IMR-90 (cell line): ENCODE measurements at places on chromosomes 2 and 18. TPM values are rescaled to one million over a fixed set of nuclear protein-coding genes. Genes with fewer than 3 reads are reported as not detected.

The SLC4A3 gene
- 0.90 and 1.1 TPM in 2 replicates for total RNA-seq

The MROH2A gene
- not detected in 2 replicates for total RNA-seq

The GPC1 gene
- 16.0 and 18.6 TPM in 2 replicates for total RNA-seq

The PRKAG3 gene
- not detected in 2 replicates for total RNA-seq

The ARL6IP6 gene
- total RNA-seq, result 4.1 and 11.7 TPM in 2 replicates

DNA sequence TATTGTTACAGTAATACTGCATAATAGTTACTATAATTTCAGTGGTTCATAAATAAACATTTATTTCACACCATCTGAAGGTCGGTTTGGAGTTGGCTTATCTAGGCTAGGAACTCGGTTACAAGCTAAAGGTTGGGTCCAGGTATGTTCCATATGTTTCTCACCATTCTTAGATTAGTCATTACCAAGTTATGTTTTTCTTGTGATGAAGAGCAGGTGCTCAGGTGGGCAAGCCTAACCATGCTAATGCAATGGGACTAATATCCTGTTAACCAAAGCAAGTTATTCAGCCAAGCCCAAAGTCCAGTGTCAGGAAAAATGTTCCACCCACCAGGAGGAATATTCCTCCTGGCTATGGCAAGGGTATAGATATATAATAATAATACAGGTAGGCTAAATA lies 93.2 kb downstream of the CPO start:
- no peaks in the 10 kb centered on the region for H3K4me1 ChIP-seq
- DNase-seq, result no peak
- no peaks in the 10 kb centered on the region for H3K36me3 ChIP-seq
- no peaks in the 10 kb centered on the region for H3K27me3 ChIP-seq

DNA sequence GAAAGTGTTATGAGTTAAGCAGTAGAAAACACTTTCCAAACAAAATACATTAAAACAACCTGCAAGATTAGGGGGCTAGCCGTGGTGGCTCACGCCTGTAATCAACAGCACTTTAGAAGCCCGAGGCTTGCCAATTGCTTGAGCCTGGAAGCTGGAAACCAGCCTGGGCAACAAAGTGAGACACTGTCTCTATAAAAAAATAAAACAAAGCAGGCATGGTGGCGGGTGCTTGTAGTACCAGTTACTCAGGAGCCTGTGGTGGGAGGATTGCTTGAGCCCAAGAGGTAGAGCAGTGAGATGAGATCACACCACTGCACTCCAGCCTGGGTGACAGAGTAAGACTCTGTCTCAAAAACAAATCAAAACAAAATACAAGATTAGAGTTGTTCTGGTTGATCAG lies 208.3 kb downstream of the ERBB4 start:
- no peak for DNase-seq
- H3K27ac ChIP-seq, result no peak overlapping the region
- H3K27me3 ChIP-seq, result no peaks in the 10 kb centered on the region
- H3K4me1 ChIP-seq, result no peaks in the 10 kb centered on the region
- no peaks in the 10 kb centered on the region for H3K36me3 ChIP-seq
- no peak overlapping the region for H3K4me3 ChIP-seq

DNA sequence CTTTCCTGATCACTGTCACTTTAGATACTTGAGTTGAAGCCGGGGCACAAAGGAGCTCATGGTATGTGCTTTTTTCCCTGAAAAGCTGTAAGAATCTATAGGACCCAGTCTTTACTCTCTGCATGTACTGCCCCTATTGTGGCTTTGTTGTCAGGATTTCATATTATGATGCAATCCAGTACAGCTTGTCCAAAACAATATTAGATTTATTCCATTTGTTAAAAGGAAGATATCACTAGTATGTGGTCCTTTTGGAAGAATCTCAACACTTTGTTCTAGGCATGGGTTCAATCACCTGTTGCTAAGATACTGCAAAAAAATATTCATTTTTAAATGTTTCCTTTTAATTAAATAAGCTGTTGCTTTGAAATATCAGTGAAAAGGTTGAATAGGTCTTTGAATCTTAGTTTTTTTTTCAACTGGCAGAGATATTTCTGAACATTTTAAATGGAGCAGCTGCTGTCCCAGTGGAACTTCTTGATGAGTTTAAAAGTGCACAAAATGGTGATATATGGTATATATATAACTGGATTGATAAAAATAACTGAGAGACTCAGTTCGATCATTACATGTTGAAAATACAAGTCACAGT lies 256.6 kb upstream of the NT5C1B start:
- no peak overlapping the region for H3K27ac ChIP-seq
- H3K4me3 ChIP-seq, result no peak overlapping the region
- DNase-seq, result no peak
- H3K4me1 ChIP-seq, result no peaks in the 10 kb centered on the region
- H3K27me3 ChIP-seq, result peaks cover 2% of the 10 kb centered on the region; the same call in 1 of the 2 replicates
- H3K36me3 ChIP-seq, result no peaks in the 10 kb centered on the region

DNA sequence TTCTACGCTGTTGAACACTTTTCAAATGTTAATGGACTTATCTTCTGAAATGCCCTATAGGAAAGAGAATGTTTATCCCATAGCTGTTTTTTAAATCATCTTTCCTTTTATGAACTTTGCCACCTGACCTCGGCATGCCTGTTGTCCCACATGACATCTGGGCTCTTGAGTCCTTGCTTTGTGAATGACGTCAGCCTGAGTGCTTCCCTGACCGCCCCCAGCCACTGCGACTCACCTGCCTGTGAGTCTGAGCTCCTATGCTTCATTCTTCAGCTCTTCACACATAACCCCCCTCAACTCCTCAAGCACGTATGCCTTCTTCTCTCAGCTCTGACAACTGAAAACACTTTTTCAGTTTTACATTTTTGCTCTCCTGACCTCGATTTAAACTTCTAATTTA lies 166.8 kb downstream of the DCDC2C start:
- H3K36me3 ChIP-seq, result no peaks in the 10 kb centered on the region
- H3K4me3 ChIP-seq, result no peak overlapping the region
- no peaks in the 10 kb centered on the region for H3K27me3 ChIP-seq
- no peak overlapping the region for H3K27ac ChIP-seq
- no peak for DNase-seq
